Neural progenitor cell (in vitro differentiated cells): ENCODE measurements at places on chromosomes 11 and 22. TPM values are rescaled to one million over a fixed set of nuclear protein-coding genes. Genes with fewer than 3 reads are reported as not detected.

DNA sequence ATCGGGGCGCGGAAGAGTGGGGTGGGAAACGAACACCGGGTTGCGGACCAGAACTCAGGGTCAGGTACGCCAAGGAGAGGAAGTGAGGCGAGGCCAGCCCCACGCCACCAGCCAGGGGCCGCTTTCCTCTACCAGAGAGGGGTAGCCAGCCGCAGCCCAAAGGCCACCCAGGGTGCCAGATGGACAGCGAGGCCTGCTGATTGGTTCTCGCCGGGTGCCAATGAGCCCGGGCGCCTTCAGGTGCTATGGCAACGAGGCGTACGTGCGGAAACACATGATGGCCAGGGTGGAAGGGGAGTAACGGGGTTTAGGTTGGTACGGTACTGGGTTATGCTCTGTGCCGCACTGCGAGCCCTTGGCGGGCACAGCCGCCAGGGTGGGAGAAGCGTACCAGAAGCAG lies 128.9 kb downstream of the SERGEF start:
- DNase-seq = no peak

GRCh38 chr22:27580311-27580897 lies 221.2 kb downstream of the MN1 start:
- no peak for DNase-seq

- no peak for DNase-seq
Measured at GRCh38 chr11:112627588-112628045, 333.6 kb upstream of the NCAM1 start.

GRCh38 chr22:24512043-24512442 lies 16.9 kb downstream of the UPB1 start:
- no peak for DNase-seq

- no peak for DNase-seq
Measured at GRCh38 chr11:14669958-14670357, 26.4 kb downstream of the PDE3B start.

GRCh38 chr11:47477323-47477722 lies 28.4 kb upstream of the RAPSN start:
- DNase-seq = no peak

GRCh38 chr22:17570851-17571631 lies 7.7 kb downstream of the SLC25A18 start:
- no peak for DNase-seq

DNA sequence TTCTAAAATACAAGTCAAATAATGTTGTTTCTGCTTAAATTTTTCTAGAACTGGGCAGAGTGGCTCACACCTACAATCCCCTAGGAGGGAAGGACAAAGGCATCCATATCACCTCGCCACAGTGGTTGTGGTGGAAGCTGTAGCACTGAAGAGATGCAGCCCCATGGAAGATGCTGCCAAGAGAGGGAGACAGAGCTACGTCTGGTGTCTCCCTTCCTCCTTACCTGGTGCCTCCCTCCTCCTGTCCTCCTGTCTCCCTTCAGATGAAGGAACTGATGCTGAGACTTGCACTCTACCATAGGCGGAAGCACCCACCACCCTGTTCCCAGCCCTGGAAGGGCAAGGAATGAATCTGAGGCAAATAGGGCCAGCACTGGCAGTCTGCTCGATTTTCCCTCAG lies 22.3 kb downstream of the MMP27 start:
- peak; percentile 5 for DNase-seq

GRCh38 chr11:518463-519202 lies 11.6 kb upstream of the RNH1 start:
- DNase-seq = peak; percentile 86

DNA sequence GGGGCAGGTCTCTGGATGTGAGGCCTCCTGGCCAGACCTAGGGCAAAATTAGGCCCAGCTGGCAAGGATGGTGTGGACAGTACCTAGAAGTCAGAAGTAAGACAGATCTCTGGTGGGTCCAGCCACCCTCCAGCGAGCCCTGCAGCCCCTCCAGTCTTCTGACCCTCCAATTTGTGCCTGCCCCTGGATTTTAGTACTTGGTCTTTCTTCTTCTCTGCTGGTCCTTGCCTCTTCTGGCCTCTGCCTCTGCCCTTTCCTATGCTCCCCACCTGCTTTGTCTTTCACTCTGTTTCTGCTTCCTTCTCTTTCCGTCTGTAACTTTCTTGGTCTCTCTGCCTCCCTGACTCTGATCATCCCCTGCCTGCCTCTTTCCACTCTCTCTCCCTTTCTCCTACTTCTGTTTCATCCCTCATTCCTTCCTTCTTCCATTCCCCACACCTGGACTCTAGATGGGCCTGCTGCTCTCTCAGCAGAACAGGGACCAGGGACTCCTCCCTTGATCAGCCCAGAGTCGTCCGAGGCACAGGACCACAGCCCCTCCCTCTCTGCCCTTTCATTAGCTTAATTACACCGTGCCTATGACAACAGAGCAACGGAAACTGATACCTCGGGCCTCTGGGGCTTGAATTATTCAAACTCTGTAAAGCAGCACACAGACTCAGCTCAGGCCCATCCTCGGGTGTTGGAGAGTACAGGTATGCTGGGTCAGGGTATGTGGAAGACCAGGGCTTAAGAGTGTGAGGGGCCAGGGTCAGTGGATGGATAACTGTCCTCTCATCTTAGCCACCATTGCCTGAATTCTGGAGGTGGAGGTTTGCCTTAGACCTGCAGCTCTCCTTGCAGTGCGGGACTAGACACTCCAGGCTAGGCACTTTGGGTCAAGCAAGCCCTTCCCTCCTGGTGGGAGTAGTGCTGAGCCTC lies at the start of gene CHRNA10:
Gene CHRNA10, minus strand, starts transcription at position 51 of the 921 bp plus-strand sequence. CDS start 72 bp downstream, outside the sequence.
- peak; percentile 33 for DNase-seq

DNA sequence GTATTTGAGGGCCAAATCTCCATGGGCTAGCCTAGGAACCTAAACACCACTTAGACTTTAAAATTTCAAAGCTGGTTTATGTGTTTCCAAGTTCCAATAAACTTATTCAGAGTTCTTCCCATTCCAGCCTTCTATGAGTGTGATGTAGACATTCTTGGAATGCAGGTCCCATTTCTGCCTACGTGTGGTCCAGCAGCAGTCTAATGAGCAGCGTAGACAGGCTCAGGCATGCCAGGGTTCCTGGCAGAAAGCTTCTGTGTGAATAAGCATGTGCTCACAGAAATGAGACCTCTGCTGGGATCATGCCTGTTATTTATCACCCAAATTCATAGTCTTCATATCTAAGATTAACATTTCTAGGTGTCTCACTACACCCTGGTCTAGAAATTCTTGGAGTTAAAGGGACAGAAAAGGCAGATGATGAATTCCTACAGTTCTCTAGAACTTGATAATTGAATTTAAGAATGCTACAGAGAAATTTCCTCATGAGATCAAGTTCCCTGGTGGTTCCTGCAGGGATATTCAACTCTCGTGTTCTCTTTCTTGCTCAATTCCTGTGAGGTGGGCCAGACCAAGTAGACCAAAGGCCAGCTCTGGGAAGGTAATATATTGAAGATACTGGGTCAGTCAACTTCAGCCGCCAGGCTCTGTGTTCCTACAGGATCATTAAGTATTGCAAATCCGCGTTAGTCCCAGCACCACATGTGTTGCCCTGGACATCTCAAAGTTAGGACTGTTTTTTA lies 17.6 kb downstream of the RNF185 start:
- DNase-seq = no peak

DNA sequence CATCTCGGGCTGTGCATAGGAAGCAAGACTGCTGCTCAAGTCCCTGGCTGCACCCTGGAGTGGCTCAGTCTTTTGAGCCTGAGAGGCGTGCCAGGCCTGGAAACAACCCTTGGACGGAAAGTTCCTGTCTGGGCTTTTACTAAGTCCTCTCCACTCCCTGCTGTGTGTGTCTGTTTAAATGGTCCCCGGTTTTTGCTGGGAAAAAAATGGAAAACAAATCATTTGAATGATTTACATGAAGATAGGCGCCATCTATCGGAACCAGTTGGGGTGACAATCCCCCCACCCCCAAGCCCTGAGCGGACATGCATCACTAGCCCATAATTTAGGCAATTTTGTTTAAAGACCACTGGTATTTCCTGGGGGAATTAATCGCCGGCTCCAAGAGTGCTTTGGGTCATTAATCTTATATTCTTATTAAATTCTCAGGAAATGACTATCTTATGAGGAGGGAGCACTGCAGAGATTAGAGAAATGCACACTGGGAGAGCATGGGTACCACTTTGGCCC lies 2.7 kb upstream of the GAB2 start:
- DNase-seq = peak; percentile 79

DNA sequence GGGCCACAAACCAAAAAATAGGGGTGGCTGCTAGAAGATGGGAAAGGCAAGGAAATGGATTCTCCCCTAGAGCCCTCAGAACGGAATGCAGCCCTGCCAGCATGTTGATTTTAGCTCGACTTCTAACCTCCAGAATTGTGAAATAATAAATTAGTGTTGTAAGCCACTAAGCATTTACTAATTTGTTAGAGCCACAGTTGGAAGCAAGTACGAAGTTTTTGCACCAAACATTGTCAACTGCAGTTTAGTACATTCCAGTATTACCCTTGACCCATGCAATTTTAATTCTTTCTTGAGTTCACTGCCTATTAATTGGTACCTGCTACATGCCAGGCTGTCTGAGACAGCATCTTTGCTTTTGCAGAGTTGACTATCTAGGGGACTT lies 32.2 kb downstream of the PARVA start:
- DNase-seq = no peak

DNA sequence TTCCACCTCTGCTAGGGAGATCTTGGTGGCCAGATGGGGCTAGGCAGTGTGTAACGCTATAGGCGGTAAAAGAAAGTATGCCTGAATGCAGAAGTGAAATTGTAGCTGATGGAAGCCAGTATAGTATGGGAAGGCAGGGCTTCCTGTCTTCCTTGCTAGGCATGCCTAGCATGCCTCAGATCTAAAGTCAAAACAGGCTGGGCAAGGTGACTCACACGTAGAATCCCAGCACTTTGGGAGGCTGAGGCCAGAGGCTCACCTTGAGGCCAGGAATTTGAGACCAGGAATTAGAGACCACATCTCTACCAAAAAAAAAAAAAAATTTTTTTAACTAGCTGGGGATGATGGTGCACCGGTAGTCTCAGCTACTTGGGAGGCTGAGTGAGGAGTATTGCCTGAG lies 281.7 kb upstream of the MTNR1B start:
- DNase-seq = no peak

DNA sequence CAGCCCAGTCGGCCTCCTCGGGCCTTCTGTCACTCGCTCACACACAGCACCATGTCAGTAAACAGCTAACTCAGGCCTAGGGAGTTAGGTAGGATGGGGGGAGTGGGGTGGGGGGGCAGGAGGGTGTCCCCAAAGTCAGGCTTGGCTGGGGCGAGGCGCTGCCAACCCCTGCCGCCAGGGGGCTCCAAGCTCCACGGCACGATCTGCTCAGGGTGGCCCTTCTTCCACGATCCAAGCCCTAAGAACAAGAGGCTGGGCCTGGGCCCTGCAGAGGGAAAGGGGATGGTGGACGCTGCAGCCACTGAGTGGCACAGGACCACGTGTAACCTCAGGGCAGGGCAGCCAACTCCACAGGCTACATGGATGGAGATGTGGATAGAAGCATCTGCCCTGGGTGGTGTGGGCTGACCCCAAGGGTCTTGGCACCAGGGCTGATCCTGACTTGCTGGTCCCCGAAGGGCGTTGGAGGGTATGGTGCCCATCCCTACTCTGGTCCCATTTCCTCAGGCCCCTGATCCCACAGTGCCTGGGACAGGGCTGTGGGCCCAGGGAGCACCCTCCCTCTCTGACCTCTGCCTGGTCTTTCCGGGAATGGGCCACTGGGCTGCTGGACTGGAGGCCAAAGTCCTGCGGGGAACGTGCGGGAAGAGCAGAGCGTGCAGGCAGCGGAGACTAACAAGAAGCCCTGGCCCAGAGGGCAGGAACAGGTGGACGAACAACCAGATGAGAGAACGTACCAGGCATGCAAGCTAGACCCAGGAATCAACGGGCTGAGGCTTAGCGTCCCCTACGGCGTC lies 29.1 kb upstream of the TXNRD2 start:
- DNase-seq = peak; percentile 80

DNA sequence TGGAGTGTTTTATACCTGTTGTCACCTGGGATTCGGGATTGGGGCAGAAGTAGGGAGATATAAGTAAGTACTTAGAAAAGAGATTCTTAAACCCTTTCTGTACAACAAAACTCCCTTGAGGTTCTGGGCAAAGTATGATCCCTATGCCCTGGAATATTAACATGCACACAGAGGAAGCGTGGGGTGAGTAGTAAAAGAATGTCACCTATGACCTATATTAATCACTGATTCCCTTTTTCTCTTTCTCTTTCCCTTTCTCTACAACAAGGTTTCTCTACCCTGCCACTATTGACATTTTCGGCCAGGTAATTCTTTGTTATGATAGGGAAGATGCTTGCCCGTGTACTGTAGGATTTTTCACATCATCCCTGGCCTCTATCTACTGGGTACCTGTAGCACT lies 209.7 kb upstream of the PLET1 start:
- no peak for DNase-seq

GRCh38 chr11:66071381-66071801 lies 1.3 kb downstream of the PACS1 start:
- no peak for DNase-seq

- DNase-seq = no peak
Measured at GRCh38 chr11:20056950-20057943, 103.0 kb downstream of the DBX1 start.

GRCh38 chr11:1023811-1024596 lies 12.5 kb downstream of the MUC6 start:
- DNase-seq = no peak

DNA sequence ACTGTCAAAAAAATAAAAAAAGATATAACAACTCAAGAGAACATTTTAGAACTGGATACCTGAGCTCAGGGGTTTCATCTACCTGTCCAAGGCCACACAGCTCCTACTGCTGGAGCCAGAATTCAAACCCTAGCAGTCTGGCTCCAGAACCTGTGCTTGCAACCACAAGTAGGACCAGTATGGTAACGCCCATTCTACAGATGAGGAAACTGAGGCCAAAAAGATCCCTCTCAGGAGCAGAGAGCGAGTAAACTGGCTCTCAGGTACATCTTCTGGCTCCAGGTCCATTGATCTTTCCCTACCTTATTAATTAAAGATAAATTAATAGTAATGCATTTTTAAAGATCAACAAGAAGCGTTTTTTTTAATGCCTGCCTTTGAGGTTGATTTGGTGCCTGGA lies 19.2 kb downstream of the P2RX3 start:
- no peak for DNase-seq

DNA sequence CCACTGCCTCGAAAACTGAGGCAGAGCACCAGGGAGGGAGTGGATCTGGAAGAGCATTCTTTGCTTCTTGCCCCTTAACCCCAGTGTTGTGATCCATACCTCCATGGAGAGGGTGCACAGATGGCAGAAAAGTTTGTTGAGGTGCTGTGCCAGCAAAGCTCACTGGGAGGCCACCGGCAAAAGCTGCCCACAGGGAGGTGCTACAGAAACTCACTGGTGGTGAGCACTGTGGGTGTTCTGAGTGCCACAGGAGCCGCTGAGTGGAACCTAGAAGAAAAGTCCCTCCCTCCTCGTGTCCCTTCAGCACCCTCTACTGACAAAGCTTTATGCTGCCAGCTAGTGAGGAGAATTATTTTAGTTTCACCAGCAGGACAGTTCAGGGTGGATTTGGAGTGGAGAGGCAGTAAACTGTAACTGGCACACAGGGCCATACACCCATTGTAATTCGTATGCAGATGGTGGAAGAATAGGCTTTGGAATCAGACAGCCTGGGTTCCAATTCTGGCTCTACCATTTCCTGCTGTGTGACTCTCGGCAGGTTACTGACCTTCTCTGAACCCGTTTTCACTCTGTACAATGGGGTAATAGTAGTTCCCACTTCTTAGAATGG lies 84.6 kb downstream of the SWAP70 start:
- peak; percentile 65 for DNase-seq

Gene VPREB1
- not detected in 2 replicates for total RNA-seq

Gene RIMBP3B
- total RNA-seq = 0.34 TPM in 1 of 2 replicates, not detected in the other

Gene KBTBD3
- total RNA-seq = 4.9 and 6.9 TPM in 2 replicates

Gene TH
- total RNA-seq = 2.0 and 6.2 TPM in 2 replicates

Gene FAM181B
- total RNA-seq = 0.09 TPM in 1 of 2 replicates, not detected in the other

Gene CENATAC
- total RNA-seq = 42.9 and 46.4 TPM in 2 replicates

Gene FOSL1
- not detected in 2 replicates for total RNA-seq

Gene GNG3
- 2.0 TPM in 1 of 2 replicates, not detected in the other for total RNA-seq

Gene THY1
- 49.2 and 93.9 TPM in 2 replicates for total RNA-seq
